Activated CD8-positive, alpha-beta memory T cell treated with anti-CD3 and anti-CD28 coated beads for 24 hours (primary cell): ENCODE measurements at places on chromosomes 5 and 9.

DNA sequence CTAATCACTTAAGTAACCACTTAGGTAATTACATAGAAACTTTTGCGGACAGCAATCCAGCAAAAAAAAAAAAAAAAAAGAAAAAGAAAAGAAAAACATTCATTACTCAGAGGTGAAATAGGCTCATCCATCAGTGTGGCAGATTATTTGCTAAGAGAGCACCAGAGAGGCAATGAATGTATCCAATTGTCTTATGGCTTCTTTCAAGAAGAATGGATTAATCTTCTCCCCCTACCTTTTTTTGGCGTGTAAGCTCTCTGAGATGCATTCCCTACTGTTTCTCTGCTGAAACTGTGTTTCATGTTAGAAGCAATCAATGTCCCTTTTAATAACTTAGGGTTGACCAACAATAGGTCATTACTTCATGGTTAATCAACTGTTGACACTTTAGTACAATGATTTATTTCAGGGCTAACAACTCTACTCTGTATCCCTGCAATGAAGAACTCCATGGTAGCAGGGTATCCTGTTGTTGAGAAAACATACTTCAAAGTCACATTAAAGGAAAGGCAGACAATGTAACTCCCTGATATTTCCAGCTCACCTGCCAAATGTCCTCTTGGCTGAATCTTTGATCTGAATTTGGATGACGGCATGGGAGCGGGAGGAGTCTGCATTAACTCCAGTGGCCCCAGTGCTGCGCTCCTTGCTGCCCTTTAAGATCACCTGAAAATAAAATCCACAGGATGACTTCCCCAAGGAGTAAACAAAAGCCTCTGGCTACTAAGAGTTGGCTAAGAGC, 57.6 kb downstream of the KIF24 start:
- no peak for DNase-seq

GRCh38 chr9:93960971-93961841, 6.1 kb upstream of the BARX1 start:
- peak; percentile 58 for DNase-seq

- DNase-seq: no peak
These were observed 282.9 kb downstream of the NFIB start for GRCh38 chr9:14031060-14031414.

- no peak for DNase-seq
These were observed 195.6 kb downstream of the PLK2 start for GRCh38 chr5:58264276-58264675.

GRCh38 chr9:31715250-31715649, 669.2 kb upstream of the ACO1 start:
- DNase-seq: no peak

GRCh38 chr5:110377943-110378342, 348.5 kb downstream of the TMEM232 start:
- DNase-seq: no peak

- DNase-seq: no peak
These were observed 722.0 kb upstream of the ADAMTS16 start for GRCh38 chr5:4418084-4418483.

DNA sequence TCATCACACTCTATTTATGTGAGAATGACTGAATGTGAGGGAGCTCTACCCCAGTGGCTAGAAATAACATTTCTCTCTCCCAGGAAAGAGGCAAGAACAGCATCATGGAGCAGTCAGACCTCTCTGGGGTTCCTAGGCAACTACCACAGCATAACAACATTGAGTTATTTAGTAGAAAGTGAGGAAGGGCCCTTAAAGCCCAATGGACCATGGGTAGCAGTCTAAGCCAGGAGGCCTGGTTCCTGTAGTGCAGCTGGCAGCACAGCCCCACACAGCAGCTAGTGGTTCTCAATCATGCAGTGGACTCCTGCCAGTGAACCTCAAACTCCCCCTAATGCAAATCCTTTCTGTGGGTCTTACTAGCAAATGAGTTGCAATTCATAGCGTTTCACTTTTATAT, 55.3 kb downstream of the SPEF2 start:
- DNase-seq: no peak

- DNase-seq: no peak
These were observed 665.0 kb downstream of the NR2F1-AS1 start for GRCh38 chr5:92916036-92916435.

DNA sequence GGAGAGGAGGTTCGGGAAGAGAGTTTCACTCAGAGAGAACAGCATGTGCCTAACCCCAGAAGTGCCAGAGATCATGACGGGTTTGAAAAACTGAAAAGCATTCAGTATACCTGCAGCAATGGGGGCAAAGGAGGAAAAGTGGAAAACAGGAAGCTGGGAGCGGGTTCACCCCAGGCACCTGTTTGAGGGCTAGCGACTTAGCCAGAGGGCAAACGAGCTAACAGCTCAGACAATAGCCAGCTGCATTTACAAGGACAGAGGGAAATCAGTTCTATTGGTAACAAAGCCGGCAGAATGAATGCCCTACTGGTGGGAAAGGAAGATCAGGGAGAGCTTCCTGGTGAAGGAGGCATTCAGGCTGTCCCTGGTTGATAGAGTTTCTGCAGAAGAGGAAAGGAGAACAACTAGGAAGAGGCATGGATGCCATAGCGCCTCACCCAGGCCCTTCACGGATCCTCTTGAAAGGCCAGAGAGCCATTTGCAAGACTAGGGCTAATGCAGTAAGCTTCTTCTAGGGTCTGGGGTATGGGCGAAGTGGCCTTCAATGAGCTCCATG, 141.7 kb upstream of the ADRA1B start:
- DNase-seq: no peak

DNA sequence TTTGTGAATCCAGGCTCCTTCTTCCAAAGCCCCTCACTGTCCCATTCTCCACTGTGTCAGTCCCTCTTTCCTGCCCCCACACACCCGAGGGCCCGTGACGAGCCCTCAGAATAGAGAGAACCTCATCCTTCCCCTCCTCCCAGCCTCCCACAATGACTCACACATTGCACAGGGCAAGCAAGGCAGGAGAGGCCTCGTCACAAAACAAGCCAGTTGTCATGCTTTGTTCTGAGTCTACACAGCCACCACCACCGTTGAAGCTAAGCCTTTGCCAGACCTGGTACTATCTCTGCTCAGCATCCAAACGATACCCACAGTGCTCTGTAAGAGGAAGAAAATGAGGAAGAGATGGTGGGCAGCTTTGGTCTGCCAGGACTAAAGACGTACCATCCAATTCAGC, 142.2 kb upstream of the ZNF366 start:
- DNase-seq: no peak

DNA sequence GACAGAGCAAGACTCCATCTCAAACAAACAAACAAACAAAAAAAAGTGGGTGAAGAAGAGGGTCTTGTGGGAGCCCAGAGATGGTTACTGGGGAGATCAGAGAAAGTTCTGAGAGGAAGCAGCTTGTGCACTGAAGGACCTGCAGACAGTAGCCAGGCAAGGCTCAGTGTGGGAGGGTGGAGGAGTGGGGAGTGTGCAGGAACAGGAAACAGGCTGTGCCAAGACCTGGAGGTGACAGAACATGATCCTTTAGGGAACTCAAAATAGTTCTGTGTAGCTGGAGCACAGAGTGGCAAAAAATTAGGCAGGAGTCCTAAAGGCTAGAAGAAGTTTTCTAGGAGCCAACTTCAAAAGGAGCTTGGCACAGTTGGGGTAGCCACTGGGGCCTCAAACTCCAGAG, 19.2 kb upstream of the NANS start:
- no peak for DNase-seq

DNA sequence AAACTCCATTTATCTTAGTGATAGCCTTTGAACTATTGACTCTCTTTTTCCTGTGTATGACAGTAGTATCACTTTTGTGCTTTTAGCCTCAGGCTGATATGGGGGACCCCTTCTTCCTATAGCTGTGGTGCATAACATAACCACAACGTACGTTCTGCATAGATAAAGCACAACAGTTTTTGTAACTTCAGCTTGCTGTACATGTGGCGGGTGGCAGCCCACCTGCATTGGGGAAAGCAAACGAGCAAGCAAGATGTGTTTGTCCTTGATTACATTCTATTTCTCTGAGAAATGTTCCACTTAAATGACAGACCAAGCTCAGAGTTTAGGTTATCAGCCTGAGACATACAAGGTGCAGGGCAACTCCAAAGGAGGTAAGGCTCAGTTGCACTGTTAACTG, 309.4 kb downstream of the KDM4C start:
- DNase-seq: no peak

DNA sequence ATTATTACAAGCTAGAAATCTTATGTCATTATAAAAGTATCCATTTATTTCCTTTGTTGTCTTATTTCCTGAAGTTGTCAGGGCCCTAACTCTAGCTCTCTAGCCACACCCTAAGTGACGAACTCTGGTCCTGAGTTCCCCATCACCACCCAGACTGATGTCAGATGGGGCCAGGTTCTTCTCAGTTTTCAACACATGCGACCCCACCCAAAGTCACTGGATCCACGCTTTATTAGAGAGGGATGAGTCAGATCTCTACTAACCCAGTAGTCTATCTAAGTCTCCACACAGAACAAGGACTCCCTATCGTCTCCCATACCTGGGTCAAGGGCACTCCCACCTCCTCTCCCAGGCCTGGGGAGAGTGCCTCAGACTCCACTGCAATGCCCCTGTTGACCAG, 6.8 kb upstream of the FEM1C start:
- DNase-seq: no peak

- no peak for DNase-seq
These were observed 94.8 kb downstream of the SV2C start for GRCh38 chr5:76177978-76178377.

GRCh38 chr5:115624994-115625393, 842 bp downstream of the TMED7 start:
- DNase-seq: no peak

DNA sequence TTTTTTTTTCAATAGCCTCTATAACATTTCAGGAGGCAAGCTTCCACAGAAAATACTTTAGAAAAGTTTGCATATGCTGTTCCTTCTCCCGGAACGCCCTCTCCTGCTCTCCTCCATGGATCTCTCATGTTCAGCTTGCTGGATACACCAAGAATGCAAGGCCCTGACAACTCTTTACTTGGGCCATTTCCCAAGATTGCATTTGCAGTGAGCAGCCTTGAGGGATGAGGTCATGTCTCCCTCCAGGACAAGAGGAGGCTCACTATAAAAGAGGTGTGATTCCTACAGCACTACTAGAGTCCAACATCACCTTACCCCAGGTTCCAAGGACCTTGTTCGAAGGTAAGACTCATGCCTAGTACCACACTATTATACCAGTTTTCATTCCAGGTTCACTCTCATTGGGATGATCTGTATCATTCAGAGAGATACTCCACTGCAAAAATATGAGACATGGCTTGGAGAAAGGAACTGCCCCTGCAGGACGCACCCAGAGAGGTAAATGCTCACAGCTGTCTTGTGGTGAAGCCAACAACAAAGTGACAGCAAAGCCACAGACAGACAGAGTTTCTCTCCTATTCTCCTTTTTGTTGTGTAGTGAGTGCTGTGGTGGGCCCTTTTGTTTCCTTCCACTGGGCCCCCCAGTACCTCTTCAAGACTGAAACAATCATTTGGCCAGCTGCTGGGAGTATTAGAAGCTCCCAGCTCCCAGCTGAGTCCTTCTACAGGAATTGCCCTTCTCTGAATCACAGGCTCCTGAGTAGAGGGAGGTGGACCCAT, 151.7 kb upstream of the ZNF366 start:
- no peak for DNase-seq

- no peak for DNase-seq
These were observed 339.1 kb upstream of the PRR16 start for GRCh38 chr5:120124961-120125360.

GRCh38 chr9:115305543-115305942, 187.6 kb upstream of the TNC start:
- DNase-seq: no peak

- DNase-seq: no peak
These were observed 1791.8 kb upstream of the WWC1 start for GRCh38 chr5:166499447-166500240.

DNA sequence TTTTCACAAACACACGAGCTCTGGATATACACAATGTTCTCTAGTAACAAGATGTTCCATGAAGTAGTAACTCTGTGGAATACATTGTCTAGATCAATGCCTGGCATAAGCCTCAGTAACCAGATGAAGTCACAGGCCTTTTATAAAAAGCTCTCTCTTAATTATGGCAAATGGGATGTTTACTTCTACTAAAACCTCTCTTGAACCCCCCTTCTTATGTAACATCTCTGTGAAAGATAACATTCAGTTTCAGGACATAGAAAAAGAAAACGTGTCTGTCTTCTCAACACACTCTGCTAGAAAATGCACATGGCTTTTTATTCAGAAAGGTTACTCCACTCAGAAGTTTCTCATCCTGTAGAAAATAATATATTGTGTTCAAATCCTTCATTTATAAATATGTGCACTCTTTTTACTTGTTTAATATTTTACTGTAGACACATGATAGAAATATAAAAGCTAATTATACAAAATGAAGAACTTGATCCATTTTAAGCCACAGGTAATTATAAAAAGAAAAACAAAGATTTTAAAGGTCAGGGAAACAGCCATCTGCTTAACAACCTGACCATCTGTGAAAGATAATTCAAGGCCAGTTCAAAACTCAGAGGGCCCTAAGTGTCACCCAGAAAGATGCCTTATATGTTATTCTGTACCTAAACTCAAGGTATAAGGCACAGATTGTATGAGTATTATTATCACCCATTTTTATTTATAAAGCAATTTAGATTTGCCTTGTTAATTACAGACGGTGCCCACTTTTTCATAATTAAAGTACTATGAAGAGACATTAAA, 812.0 kb downstream of the CDH18 start:
- no peak for DNase-seq

DNA sequence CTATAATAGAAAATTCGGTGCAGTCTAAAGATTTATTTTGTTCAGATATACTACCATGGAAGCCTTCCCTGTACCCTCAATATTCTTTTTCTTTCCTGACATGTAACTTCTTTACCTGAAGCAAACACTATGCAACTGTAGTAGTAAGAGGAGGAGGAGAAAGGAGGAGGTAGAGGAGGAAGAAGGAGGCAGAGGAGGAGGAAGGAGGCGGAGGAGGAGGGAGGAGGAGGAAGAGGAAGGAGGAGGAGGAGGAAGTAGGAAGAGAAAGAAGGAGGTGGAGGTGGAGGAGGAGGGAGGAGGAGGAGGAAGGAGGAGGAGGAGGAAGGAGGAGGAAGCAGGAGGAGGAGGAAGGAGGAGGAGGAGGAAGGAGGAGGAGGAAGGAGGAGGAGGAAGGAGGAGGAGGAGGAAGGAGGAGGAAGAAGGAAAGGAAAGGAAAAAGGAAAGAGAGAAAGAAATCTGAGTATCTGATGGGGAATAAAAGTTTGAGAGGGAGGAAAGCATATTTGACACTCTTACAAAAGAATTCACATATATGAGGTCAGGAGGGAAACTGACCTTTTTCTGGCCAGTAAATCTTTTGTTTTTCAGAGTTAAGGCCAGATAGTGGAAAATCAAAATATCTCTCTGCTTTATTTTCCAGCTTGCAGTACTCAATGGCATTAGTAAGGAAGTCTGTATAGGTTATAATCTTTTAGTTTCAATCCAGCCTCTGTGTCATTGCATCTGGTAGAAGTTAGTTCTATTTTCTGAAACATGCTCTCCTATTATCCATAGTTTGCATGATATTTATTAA, 114.5 kb upstream of the LPAR1 start:
- no peak for DNase-seq

DNA sequence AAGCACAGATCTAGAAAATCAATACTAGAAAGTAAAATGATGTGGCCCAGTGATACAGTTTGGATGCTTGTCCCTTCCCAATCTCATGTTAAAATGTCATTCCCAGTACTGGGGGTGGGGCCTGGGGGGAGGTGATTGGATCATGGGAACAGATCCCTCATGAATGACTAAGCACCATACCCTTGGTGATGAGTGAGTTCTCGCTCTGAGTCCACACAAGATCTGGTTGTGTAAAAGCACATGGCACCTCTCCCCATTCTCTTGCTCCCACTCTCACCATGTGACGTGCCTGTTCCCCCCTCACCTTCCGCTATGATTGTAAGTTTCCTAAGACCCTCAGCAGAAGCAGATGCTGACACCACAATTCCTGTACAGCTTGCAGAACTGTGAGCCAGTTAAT, 234.2 kb upstream of the CDH6 start:
- DNase-seq: no peak
